ENCODE measurements at places on chromosomes 12 and 14.

GRCh38 chr12:41932470-41932991 lies 212.1 kb downstream of the GXYLT1 start:
- no peak for DNase-seq

- peak; percentile 52 for DNase-seq
These were observed 699 bp downstream of the KTN1 start for GRCh38 chr14:55580470-55581341.

DNA sequence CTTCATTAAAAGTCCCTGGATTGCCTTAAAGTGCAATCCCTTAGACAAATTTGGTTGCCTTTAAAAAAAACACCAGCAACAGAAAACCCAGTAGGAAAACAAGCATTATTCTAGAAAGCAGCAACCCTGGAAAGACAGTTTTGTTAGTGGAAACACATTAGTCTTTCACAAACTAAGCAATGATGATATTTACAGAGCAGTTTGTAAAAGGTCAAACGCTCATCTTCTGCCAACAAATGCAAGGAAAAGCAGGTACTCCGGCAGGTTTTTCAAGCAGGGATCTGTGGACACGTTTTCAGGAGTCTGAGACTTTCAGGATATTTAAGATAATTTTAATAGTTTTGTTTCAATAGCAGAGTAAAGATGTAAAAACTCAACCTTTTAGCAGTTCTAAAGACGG lies 202.2 kb downstream of the EXOC5 start:
- DNase-seq: no peak

GRCh38 chr14:24268225-24268624 lies 3.2 kb downstream of the RABGGTA start:
- no peak for DNase-seq

DNA sequence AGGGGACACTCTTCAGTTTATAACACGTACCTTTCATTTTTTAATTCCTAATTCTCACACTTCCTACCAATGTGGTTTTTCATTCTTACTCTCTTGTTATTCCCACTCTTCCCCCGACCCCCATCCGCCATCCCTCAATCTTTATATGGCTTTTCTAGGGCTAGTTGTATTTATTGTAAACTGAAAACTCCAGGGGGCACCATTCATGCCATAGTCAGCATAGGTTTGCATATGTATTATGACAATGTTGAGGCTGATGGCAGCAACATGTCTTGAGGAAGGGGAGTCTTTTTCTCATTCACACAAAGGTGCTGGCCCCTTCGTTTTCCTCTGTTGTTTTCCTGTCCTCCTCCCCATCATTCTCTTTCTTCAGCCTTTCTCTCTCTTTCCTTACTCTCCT lies 27.7 kb upstream of the LTA4H start:
- no peak for DNase-seq

GRCh38 chr12:116245189-116245588 lies 32.3 kb downstream of the MED13L start:
- DNase-seq: no peak

GRCh38 chr12:3342051-3342450 lies 149.0 kb upstream of the PRMT8 start:
- DNase-seq: no peak

DNA sequence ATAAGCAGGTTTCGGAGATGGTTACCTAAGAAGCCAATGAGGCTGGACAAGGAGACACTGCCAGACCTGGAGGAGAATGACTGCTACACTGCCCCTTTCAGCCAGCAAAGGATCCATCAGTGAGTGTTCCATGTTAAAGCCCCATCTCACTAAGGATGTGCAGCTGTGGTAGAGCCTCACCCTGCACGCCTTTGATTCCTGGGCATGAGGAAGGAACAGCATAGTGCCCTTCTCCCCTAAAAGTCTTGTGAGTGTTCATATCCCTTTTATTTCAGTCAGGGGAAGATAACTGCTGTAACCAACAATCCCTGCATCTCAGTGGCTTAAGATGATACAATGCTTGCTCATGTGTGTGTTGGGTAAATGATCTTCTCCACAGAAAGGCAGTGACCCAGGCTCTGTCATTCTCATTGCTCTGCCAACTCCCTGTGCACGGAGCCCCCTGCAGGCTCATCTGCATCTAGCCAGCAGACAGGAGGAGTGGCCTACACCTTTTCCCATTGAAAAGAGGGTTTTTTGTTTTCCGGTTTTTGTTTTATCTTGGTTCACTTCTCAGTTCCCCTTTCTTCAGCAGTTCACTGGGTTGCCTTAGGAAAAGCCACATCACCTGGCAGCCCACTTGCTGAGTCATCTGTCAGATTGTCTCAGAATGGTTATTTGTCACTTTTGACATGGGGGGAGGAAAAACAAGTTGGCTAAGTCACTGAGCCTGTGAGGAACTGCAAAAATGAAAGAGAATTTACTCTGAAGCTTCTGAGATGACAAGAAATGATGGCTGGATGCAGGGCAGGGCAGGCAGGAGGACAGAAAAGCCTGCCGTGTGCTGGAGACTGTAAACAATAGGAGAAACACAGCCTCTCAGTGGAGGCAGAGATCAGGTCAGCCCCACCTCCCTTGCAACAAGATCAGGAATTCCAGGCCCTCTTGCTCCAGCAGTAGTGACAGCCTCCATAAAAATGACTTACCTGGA lies 193.3 kb downstream of the ANO4 start:
- no peak for DNase-seq

DNA sequence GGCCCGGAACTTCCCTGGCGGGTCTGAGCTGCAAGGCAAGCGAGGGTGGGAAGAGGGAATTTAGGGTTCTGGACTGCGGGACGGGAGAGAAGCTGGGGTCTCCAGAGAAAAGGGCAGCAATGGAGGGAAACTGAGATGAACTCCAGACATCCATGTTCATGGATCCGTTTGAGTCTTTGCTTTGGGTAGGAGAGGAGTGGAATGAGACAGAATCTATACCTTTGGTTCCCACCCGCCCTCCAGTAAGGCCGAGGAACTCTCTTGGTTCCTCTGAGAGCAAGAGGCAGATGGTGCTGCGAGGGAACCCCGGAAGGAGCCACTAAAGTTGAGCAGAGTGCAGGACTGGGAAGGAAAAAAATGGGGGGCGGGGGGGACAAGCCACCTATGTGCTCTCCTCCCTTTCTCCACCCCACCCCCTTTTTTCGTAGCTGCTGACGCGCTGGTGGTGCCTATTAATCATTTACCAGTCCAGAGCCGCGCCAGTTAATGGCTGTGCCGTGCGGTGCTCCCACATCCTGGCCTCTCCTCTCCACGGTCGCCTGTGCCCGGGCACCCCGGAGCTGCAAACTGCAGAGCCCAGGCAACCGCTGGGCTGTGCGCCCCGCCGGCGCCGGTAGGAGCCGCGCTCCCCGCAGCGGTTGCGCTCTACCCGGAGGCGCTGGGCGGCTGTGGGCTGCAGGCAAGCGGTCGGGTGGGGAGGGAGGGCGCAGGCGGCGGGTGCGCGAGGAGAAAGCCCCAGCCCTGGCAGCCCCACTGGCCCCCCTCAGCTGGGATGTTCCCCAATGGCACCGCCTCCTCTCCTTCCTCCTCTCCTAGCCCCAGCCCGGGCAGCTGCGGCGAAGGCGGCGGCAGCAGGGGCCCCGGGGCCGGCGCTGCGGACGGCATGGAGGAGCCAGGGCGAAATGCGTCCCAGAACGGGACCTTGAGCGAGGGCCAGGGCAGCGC lies 1.2 kb downstream of the SSTR1 start:
- no peak for DNase-seq

DNA sequence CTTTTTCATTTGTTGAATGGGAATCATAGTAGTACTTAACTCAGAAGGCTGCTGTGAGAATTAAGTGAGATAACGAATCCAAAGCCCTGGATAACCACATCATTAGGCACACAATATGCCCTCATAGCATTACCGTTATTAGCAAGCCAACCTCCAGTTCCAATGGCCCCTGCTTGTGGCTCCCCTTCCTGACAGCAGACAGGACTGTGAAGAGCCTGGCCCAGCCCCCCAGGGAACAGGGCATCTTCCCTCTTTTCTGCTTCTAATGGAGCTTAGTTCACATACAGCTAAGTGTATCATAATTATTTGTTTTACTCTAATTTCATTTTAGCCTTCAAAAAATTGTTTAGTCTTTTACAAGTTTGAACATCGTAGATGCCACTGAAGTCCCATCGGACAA lies 39.7 kb downstream of the DHRS2 start:
- DNase-seq: no peak

DNA sequence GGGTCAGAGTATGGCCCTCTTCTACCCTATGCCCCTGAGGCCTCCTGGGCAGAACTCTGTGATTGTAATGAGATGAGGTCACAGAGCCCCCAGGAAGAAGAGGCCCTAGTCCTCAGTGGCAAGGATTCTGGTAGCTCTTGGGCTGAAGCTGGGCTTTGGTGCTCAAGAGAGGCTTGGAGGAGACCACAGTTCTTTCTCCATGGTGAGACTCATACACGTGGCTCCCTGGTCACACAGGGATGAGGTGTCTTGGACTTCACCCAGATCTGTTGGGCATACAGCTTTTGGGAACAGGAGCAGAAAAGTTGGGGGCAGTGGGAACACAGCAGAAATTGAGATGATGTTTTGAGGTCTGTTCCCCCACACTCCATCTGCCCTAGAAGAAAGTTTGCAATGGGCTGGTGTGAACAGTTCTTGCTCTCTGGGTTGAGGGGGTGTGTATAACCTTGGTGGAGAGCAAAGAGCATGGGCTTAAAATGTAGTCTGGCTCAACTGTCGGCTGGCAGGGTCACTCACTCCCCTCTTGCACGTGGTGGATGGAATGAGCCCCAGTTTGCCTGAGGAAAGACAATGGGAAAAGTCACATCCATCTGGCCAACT lies at the start of gene KRT86:
Gene KRT86, plus strand, starts transcription at position 125 of the 600 bp plus-strand sequence. CDS start 27,272 bp downstream, outside the sequence.
- no peak for DNase-seq

- DNase-seq: no peak
These were observed 3.0 kb downstream of the FOXJ2 start for GRCh38 chr12:8035440-8036010.

DNA sequence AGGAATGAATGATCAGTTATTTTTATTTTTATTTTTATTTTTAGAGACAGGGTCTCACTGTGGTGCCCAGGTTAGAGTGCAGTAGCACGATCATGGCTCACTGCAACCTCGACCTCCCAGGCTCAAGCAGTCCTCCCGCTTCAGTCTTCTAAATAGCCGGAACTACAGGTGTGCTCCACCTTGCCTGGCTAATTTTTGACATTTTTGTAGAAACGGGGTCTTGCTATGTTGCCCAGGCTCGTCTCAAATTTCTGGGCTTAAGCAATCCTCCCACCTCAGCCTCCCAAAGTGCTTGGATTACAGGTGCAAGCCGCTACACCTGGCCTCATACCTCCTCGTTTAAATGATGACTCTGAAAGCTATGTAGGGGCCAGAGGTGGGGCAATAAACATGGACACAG lies 706.0 kb downstream of the MED13L start:
- DNase-seq: no peak

DNA sequence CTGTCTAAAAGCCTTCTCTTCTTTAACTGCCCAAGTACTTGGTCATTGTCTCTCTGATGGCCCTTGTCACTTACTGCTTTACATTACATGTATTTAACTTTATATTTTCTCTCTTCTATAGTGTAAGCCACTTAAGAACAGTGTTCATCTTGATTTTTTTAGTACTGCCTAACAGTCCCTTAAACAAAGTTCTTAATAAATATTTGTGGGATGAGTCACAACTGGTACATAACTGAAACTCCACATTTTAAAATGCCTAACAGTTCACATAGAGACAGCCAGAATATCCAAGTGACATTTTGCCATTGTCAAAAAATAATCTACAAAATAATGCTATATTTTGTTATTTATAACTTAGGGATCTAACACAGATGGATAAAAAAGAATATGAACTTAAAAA lies 146.6 kb downstream of the STXBP6 start:
- no peak for DNase-seq

GRCh38 chr12:117679776-117680175 lies 289.0 kb downstream of the KSR2 start:
- DNase-seq: no peak

GRCh38 chr14:95352481-95352880 lies 32.8 kb upstream of the CLMN start:
- DNase-seq: no peak

GRCh38 chr12:57845478-57846284 lies 848 bp downstream of the CTDSP2 start:
- peak; percentile 44 for DNase-seq

DNA sequence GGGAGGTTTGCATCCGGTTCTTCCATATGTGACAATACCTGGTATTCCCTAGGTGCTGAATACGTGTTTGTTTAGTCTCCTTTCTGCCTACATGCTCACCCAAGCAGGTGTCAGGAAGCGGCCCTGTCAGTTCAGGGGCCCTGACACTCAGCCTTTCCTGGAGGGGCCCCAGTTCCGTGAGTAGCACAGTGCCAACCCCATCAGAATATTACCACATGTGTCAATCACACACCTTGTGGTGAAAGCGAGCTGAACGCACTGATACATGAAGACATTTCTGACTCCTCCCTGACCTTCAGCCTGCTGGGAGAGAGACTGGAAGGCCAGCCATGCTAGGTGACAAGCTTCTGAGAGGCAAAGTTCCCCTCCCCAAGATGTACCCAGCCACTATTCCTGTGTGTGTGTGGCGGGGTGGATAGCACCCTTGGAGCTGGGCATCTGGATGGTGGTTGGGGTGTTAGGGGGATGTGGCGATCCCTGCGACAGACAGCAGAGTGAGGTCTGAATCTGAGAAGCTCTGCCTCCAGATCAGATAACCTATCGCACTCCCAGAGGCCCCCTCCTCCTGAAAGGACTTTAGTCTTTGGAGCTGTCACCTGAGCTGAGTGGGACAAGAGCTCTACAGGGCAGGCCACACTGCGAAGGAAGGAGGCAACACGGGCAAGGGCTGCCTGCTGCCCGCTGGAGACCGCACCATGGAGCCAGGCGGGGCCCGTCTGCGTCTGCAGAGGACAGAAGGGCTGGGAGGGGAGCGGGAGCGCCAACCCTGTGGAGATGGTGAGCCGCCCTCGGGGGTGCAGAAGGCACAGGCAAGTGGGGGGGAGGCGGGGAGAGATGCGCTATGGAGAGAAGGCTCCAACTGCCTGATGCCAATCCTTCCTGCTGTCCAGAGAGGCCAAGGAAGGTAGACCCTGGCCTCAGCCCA lies at the start of gene SOAT2:
Gene SOAT2, plus strand, starts transcription at position 604 of the 925 bp plus-strand sequence. Its CDS starts 92 bp downstream, at position 696.
- DNase-seq: peak; percentile 36

DNA sequence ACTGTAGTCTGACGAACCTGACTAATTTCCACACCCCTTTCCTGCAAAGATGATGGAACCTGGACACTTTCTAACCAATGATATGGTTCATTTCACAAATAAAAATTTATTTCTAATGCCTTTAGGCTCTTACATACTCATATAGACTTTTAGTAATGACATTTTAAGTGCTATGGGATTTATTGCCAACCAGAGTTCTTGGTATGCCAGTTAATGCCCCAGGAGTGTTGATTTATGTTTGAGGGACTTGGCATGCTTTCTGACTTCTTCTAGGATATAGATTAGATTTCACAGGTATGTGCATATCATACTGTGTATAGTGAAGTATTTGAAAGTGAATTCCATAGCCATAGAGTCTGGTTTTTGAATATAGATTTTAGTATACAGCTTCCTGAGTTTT lies 159.5 kb downstream of the CFAP54 start:
- DNase-seq: no peak

DNA sequence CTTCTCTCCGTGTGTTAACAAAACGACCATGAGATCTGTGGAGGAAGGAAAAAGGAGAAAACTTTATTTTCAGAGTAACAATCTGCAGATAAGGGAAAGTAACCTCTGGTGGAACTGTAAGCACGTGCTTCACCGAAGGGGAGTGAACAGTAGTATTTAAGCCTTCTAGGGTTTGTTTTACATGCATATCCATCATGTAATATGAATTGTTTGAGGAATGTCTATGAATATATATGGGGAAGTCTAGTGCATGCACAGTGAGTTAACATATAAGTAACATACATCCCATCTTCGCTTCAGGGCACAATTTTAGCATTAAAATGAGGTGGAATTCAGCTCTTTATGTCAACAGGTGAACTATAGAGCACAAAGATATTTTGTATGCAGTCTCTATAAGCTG lies 101.1 kb downstream of the FUT8 start:
- DNase-seq: no peak

GRCh38 chr14:23404331-23404900 lies 3.7 kb downstream of the MYH6 start:
- no peak for DNase-seq
